ENCODE measurements at places on chromosomes 2 and 18. TPM values are rescaled to one million over a fixed set of nuclear protein-coding genes. Genes with fewer than 3 reads are reported as not detected.
A peak's percentile ranks its signal among the peaks of the same experiment; 100 is the strongest.

The NT5DC4 gene
- polyA plus RNA-seq = not detected

DNA sequence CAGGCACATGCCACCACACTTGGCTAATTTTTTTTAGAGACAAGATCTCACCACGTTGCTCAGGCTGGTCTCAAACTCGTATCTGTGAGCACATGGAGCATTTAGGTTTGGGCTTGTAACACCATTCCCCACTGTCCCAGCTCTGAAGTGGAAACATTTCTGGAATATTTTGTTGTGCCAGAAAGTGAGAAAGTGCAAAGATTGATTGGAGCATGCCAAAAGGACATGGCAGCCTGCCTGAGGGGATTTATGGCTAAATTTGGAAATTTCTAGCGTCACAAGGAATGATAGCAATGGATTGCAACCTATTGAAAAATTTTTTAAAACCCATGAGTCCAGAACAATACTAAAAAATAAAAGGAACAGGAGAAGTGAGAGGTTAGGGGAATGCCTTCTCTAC, 136.8 kb downstream of the ESCO1 start:
- no peak for DNase-seq

DNA sequence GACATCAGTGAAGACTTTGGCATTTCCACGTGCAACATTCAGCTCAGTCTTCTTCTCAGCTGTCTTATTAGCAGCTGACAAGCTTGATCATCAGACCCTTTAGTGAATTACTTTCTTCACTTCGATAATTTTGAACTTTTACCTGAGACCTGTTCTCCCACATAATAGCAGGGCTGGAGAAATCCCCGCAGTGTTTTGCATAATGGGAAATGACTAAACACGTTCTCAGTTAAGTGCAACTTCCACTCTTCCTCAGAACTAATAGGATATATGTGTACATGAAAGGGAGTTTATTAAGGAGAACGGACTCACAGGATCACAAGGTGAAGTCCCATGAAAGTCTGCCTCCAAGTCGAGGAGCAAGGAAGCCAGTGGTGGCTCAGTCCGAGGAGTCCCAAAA, 28.8 kb upstream of the MBP start:
- no peak for DNase-seq

- DNase-seq = no peak
These were observed 2.8 kb upstream of the LRRFIP1 start for GRCh38 chr2:237624565-237624964.

DNA sequence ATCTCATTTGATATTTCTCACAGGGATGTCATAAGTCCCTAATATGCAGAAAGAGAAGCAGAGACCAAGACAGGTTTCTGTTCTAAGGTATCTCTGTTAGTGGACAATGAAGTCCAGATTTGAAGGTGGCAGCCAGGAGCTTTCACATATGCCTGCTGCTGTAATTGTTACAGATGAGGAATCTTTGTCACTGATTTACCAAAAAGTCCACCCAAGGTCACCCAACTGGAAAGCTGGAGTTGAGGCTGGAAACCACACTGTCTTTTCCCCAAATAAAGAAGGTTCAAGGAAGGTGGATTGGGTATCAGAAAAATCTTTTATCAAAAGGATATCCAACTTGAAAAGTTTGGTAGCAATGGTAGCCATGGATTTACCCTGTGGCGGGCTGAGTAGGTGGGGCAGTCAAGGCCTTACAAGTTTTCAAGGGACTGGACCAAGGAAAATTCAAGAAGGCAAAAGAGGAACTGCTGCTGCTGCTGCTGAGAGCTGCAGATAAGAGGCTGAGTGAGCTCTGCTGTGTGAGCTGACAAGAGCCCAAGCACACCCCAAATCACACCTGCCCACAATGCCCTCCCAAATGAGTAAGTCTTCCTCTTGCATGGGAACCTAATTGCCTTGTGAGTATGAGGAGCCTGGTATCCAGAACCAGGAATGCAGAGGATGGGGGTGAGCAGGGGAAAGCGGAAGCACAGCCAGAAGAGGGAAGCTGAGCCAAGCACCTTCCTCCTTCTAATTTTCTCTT, 241.2 kb downstream of the ANAPC1 start:
- DNase-seq = no peak

The CROCC2 gene
- 0.06 TPM for polyA plus RNA-seq

The POU3F3 gene
- 0.04 TPM for polyA plus RNA-seq

The KCNIP3 gene
- polyA plus RNA-seq = 3.6 TPM

The MYL1 gene
- 0.51 TPM for polyA plus RNA-seq

The RFTN2 gene
- 2.0 TPM for polyA plus RNA-seq

DNA sequence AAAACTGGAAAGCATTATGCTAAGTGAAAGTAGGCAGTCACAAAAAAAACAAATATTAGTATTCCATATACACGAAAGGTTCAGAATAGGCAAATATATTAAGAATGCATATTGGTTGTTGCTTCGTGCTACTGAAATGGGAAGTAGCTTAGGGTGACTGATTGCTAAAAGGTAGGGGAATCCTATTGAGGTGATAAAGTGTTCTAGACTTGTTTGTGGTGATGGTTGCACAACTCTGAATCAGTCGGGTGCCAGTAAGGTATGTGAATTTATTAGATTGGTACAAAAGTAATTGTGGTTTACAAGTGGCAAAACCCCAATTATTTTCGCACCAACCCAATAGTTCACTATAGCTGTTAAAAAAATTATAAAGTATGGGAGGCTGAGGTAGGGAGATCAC, 20.7 kb downstream of the USP34 start:
- DNase-seq = no peak

DNA sequence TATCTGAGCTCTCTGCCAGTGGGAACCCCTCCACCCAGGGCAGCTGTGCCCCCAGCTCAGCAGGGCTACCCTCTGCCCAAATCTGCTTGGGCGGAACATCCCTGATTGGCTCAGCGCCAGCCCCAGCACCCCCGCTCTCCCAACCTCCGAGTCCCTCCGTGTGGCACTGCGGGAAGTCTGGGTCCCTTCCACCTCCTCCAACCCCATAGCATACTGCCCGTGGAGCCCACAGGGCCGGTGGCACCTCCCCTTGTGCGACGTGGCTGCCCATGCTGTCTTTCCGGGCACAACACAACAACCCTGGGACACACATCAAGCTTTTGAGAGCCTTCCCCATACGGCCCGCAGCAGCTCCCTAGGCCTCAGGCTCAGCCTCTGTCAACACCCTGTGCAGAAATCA, 55.8 kb upstream of the NCK2 start:
- no peak for DNase-seq

DNA sequence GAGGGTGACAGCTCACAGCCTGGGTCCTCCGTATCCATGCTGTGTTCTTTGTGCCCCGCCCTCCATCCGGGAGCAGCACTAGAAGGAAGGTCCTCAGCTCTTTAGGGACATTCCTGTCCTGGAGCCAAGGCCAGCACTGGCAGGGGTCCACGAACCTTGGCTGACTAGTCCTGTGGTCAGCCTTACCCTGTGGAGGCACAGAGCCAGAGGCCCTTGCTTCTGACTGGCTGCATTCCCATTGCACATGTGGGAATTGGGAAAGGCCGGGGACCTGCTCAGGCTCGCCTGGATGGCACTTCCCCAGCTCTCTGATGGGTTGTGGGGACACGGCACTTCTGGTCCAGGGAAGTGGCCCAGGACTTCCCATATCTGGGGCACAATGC, 24.9 kb upstream of the RHOB start:
- DNase-seq = peak; percentile 88

The STON1 gene
- 2.2 TPM for polyA plus RNA-seq

The ACMSD gene
- polyA plus RNA-seq = not detected

- no peak for DNase-seq
These were observed 415.3 kb upstream of the VWC2L start for GRCh38 chr2:213995400-213996105.

The C2orf76 gene
- 11.9 TPM for polyA plus RNA-seq

DNA sequence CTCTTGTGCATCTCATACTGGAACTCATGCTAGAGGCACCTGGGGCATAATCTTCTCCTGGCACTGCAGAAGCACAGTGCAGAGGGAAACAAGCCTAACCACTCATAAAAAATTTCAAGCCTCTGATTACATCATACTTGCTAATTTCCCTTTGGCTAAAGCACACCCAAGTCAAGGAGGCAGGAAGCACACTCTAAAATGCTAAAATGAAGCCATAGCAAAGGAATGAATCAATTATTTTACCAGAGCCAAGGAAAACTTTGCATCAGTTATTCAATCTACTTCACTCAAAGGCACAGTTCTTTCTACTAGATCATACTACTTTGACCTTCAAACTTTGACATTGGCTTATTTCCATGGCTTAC, 79.6 kb upstream of the SPOPL start:
- DNase-seq = no peak

The CXCR1 gene
- not detected for polyA plus RNA-seq

GRCh38 chr2:54444503-54444902, 11.6 kb upstream of the SPTBN1 start:
- DNase-seq = peak; percentile 59

The PTRHD1 gene
- polyA plus RNA-seq = 20.4 TPM

DNA sequence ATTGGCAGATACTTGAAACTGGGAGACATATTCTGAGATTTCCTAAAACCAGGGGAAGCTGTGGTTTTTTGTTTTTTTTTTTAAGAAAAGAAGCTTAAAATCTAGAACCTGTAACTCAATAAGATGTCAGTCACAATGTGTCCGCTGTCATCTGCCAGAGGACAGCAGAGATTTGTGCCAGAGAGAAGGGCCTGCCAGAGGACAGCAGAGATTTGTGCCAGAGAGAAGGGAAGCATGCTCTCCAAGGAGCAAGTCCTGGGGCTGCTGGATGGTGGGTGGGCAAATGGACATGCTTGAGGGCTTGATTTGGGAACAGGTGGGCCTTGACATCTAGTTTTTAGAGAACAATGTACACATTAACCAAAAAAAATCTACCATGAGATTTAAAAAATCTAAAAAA, 77.9 kb downstream of the CCDC93 start:
- DNase-seq = no peak

- no peak for DNase-seq
These were observed 1835.5 kb upstream of the LRRTM1 start for GRCh38 chr2:82139979-82140611.

The SIX3 gene
- not detected for polyA plus RNA-seq

The USP14 gene
- polyA plus RNA-seq = 15.3 TPM

- DNase-seq = no peak
These were observed 5.2 kb downstream of the STARD7 start for GRCh38 chr2:96203130-96204028.

DNA sequence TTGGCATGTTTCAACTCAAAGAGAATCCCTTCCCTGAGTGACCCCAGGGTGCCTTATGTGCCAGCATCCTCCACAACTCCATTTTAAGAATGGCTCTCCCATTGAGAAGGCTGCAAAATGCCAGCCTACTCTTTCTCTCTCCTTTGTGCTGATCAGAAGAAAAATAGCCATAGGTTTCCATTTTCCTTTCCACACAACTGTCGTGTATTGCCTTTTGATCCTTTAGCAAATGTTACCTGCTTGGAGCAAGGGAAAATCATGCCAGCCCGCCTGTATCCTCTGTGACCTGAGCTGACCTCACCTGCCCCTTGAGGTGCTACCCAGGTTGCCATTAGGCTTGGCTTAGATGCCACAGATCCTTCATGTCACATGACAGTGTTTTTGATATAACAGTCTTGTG, 38.8 kb downstream of the DPYSL5 start:
- no peak for DNase-seq

The SATB2 gene
- polyA plus RNA-seq = 0.59 TPM

DNA sequence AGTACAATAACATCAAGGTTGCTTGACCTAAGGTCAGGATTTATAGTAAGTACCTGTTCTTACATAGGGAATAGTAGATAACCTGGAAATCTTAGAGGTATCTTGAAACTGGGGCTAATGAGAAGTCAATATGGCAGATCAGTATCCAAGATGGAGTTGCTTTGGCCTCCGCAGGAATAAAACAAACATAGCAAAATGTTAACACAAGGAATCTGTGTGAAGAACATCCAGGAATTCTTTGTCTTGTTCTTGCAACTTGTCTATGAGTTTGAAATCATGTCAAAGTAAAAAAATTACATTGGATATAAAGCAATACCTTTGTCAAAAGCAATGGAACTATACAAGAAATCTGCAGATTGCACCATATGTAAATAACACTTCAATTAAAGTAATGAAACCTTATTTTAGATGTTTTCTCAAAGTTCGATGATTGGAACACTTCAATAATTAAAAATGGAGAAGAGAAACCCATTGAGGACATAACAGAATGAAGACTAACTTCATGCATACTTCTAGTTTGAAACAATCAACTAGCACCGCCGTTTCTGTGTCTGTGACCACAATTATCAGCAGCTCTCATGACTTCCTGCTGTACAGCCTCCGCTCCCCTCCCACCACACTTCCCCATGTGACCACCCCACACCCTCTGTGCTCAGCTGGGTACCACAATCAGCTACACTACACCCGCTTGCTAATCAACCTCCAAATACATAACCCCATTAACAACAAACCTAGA, 27.6 kb downstream of the C2orf76 start:
- no peak for DNase-seq

The ARHGAP25 gene
- 2.6 TPM for polyA plus RNA-seq

All from heart right ventricle (tissue), 16 donors.